ENCODE measurements at places on chromosomes 1 and 21.
A peak's percentile ranks its signal among the peaks of the same experiment; 100 is the strongest.

GRCh38 chr1:171507435-171507834 lies 22.1 kb downstream of the PRRC2C start:
- DNase-seq = no peak

DNA sequence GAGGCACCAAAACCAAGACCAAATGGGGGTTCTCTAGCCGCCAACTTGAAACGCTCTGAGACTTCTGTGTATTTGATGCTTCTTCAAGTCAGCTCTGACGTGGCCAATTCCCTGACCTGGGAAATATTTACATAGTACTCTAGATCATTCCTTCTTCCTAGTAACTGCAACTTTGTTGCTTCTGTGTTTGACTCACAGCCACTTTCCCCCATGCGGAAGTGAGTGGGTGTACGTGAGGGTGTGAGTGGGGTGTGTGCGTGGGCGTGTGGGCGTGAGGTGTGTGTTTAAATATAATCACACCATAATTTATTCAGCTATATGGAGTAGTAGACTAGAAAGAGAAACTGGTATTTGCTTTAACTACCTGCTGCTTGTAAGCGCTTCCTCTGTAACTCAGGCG lies 111.0 kb downstream of the TAS1R2 start:
- no peak for DNase-seq

DNA sequence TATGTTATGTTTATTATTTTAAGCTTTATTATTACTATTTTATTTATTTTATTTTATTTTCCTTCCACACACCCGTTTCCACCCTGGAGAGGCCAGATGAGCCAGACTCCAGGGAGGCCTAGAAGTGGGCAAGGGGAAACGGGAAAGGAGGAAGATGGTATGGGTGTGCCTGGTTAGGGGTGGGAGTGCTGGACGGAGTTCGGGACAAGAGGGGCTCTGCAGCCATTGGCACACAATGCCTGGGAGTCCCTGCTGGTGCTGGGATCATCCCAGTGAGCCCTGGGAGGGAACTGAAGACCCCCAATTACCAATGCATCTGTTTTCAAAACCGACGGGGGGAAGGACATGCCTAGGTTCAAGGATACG lies 468 bp upstream of the MX1 start:
- no peak for DNase-seq

DNA sequence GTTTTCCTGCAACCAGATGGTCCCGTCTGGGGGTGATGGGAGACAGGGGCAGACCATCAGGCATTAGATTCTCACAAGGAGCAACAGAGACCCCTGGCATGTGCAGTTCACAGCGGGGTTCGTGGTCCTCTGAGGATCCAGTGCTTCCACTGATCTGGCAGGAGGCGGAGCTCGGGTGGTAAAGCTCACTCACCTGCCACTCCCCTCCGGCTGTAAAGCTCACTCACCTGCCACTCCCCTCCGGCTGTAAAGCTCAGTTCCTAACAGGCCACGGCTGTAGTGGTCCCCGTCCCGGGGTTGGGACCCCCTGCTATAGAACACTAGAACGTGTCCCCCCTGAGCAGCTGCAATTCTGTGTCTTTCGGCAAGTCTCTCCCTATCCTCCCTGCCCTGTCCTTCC lies 4.6 kb downstream of the KRTAP10-12 start:
- no peak for DNase-seq

DNA sequence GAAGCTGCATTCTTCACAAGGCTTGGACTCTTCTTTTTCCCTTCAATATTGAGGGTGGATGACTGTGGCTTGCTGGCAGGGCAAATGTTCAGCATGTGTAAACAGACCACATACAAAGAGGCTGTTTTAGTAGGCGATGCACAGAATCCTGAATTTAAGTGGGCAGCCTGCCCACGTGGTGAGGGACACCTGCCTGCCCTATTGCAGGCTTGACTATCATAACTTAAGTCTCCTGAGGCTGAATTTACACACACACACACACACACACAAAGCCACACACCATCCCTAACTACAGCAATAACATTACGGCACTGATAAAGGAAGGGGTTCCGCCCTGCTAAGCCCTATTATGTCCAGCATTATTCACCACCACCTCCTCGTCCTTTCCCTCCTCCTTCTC lies 15.9 kb downstream of the SYT2 start:
- no peak for DNase-seq

GRCh38 chr1:240808381-240808780 lies 196.4 kb upstream of the GREM2 start:
- DNase-seq = no peak

DNA sequence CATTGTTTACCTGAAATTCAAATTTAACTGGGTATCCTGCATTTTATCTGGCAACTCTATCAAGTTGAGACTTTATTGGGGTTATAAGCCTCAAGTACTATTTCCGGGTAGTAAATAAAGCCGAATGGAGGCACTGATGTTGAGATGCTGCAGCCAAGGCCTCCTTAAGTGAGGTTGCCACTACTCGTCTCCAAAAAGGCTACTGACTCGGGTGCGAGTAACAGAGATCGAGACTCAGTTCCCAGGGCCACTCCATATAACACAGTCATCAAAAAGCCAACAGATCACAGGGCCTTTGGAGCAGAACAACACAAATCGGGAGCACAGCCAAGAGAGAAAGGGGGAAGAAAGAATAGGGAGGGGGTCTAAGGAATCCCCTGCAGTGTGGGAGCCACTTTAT lies 524 bp downstream of the COPA start:
- DNase-seq = no peak

DNA sequence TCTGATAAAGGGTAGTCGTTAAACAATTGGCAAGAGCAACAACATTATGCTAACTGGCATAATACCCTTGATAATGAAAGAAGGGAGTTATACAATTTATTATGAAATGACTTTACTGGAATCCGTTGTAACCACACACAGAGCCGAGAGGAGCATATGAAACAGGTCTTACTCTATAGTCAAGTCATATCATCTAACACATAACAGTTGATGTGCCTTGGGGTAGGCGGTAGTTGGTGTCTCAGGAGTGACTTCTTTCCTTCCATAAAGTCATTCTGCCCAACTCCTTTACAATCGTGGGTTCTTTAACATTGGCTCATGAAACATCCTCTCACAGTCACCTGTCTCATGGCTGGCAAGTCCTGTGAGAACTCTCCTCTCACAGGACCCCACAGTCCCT lies 225.2 kb downstream of the LTN1 start:
- DNase-seq = no peak

GRCh38 chr1:87956750-87957149 lies 628.1 kb downstream of the LMO4 start:
- no peak for DNase-seq

DNA sequence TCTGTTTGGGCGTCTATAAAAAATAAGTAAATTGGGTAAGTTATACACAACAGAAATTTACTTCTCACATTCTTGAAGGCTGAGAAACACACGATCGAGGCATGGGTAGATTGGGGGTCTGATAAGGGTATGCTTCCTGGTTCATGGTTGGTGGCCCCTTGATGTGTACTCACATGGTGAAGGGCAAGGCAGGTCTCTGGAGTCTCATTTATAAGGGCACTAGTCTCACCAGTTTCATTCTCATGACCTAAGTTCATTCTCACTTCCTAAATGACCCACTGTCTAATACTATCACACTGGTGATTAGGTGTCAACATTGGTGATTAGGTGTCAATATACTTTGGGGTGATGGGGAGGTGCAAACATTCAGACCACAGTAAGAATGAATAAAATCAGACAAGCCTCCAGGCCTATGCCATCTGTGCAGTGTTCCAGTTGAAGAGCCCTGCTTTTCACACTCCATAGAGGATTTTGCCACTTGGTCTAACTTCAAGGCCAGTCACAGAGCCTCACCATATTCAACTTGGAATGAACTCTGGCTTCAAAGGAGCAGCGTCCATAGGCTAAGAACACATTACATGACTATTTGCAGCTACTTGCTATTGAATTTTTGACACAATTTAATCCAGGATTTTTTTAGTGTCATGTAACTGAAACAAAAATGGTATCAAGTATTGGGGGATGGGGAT lies 2.5 kb upstream of the GBP4 start:
- peak; percentile 41 for DNase-seq

GRCh38 chr1:182998482-182998881 lies 24.7 kb upstream of the LAMC1 start:
- DNase-seq = no peak

DNA sequence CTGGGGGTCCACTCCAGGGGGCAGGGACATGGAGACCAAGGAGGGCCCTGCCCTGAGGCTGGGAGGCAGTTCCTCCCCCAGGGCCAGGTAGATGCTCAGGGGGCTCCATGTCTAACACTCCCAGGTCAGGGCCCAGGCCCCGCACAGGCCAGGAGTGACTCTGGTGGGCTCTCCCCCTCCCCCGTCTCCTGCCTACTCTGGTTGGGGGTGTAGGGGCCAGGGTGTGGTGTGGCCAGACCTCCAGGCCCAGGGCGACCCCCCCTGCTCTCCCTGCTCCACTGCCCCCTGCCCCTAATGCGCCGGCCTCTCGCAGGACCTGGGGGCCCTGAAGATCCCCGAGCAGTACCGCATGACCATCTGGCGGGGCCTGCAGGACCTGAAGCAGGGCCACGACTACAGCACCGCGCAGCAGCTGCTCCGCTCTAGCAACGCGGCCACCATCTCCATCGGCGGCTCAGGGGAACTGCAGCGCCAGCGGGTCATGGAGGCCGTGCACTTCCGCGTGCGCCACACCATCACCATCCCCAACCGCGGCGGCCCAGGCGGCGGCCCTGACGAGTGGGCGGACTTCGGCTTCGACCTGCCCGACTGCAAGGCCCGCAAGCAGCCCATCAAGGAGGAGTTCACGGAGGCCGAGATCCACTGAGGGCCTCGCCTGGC lies 19.7 kb upstream of the CCDC27 start:
- no peak for DNase-seq

GRCh38 chr1:41656825-41657500 lies 172.5 kb upstream of the EDN2 start:
- no peak for DNase-seq

DNA sequence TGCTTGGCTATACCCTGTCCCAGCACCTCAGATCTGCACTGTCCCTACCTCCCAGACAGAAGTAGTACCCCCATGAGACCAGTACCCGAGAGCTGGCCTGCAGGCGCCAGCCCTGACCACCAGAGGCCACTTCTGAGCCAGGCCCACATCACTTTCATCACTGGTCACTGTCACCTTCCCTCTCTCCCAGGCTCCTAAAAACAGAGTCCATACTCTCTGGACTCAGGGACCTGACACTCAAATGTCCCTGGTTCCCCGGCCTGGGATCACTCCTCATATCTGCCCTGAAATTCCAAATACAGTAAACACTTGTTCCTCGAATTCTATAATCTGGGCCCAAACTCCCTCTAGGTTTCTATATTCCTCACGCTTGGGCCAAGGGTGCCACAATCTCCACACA lies 18.7 kb downstream of the TMEM53 start:
- DNase-seq = no peak

DNA sequence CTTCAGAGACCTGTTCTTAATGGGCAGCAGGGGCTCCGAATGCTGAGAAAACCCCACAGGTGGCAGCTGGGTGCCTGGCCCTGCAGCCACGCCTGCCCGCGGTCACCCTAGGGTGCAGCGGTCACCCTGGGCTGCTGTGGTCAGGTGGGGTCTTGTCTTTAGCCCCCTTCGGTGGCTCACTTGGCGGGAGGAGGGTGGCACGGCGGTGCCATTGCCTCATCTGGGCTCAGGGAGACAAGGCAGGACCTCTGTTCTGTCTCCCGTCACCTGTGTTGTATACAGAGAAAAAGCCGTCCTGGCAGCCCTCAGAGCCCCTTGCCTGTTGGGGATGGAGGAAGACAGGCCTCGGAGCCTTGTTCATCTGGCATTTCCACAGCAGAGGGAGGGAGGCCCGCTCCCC lies 69.5 kb upstream of the TRAPPC10 start:
- no peak for DNase-seq

- no peak for DNase-seq
Measured at GRCh38 chr1:22471078-22471477, 19.4 kb downstream of the ZBTB40 start.

GRCh38 chr21:25175938-25176337 lies 431.3 kb downstream of the MRPL39 start:
- no peak for DNase-seq

GRCh38 chr1:245454051-245454450 lies 299.3 kb downstream of the KIF26B start:
- DNase-seq = no peak

DNA sequence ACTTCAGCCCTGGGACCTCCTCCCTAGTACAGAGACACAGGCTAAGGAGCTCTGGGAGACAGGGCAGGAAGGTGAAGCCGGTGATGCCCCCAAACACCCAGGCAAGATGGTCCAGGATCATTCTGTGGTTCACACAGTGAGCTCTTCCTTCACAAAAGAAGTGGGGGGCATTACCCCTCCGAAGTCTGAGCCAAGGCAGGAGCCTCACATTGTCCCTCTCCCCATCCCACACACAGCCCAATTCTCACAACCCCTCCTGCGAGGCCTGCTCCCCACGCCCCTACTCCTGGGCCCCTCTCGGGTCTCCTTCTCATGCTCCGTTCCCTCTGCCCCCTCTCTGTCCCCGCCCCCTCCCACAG lies 10.7 kb downstream of the MEF2D start:
- no peak for DNase-seq

DNA sequence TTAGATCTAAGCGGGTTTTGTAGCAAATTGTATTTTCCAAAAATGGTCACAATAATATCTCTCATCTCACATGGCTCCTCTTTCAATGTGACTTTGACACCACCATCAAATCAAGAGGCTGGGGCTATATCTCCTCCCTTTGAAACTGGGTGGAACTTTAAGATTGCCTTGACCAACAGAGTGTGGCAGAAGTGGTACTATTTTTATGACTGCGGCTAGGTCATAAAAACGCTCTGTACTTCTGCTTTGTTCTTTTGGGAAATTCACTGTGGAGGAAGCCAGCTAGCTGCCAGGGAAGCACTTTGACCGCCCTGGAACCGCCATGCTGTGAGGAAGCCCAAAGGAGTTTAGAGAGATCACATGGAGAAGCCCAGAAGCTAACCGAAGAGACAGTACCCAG lies 50.7 kb upstream of the ACOT11 start:
- no peak for DNase-seq

Measured in CD4-positive, alpha-beta memory T cell (primary cell).